ENCODE measurements at places on chromosomes 6 and 20.
A peak's percentile ranks its signal among the peaks of the same experiment; 100 is the strongest.

DNA sequence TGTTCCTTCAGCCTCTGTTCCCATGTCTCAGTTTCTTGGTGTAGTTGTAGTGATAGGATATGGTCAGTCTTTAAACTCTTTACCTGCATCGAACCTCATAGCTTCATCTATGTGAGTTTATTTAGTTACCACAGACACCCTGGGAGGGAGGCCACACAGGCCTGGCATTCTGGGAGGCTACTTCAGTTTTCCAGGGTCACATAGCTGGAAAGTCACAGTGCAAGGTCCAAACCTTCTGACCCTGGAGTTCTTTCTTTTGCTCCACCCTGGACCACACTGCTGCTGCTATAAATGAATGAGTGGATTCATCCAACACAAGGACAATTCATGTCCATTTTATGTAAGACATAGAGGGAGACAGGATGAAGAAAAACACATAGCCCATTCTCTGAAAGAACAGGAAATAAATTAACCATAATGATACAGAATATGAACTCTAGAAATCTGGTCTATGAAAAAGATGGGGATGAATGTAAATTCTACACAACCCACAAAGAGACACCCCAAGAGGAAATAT lies 60.8 kb downstream of the LAMA4 start:
- DNase-seq: no peak

- DNase-seq: no peak
These were observed 106.6 kb upstream of the BTN3A2 start for GRCh38 chr6:26258212-26258977.

DNA sequence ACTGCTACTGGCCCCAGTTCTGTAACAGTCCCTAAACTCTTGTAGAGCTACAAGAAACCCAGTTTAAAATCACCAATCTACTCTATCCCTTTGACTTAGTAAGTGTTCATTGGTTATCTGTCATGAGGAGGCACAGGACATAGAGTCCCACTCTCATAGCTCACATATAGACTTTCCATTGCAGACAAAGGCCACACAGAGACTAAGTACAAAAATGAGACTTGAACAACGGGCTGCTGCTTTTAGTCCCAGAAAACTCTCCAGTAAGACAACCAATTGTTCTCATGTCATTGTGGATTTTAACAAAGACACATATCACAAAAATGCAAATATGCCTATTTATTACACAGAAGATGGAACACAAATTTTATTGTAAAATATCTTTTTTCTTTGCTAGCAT lies 197.4 kb downstream of the PTPRK start:
- DNase-seq: no peak

GRCh38 chr6:39281312-39281980 lies 32.8 kb downstream of the KCNK17 start:
- no peak for DNase-seq

- no peak for DNase-seq
These were observed 24.0 kb downstream of the BMP7 start for GRCh38 chr20:57242414-57242813.

DNA sequence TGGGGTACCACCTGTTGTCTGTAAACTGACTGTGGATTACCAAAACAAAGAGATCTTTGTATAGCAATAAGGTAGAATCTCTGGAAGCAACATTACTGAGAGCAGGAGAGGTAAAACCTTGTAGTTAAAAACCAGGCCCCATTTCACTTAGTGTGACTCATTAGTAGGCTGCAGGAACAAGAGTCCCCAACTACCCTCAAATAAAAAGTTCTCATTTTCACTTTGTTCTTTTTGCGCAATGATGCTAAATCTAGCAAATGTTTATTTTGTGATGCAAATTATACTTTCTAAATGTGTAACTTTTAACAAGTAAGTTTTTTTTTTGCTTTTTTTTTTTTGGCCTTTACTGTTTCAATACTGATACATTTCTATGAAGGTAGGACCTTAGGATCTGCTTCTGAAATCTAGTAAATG lies 67.1 kb downstream of the ESF1 start:
- no peak for DNase-seq

DNA sequence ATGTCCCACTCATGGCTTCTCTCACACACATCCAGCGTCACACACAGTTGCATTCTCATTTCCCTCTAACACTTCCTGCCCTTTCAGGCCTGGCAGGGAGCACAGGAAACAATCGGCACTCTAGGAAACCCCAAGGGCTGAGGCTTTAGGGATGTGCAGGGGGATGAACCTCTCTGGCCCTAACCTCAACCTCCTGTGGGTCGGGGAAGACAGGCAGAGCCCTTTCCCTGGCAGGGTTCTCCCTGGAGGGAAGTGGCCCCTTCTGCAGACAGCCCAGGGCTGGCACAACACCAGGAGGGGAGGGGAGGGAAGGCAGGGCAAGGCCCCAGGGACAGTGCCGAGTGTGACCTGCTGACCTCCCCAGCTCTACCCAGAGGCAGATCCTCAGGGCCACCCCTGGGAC lies 2.7 kb downstream of the TEAD3 start:
- no peak for DNase-seq

GRCh38 chr6:13358511-13358910 lies 30.2 kb upstream of the TBC1D7 start:
- DNase-seq: no peak

GRCh38 chr20:42192321-42192720 lies 574.1 kb upstream of the CHD6 start:
- DNase-seq: no peak

GRCh38 chr6:12818324-12818723 lies 101.8 kb downstream of the PHACTR1 start:
- no peak for DNase-seq

DNA sequence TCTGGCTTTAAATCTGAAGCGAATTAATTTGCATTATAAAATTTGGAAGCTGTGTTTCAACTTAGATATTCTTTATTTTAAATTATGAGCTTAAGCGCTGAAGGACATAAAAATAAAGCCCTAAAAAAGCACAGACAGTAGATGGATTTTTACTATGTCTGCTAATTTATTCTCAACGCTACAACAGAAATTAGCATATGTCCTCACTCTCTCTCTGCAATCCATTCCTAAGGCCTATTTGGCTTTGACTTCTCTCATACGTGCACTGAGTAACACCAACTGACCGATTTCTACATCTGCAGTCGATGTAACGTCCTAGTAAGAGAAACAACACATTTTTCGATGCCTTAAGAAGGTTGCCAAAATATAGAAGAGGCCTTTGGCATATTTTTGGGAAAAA lies 23.7 kb downstream of the HEBP2 start:
- no peak for DNase-seq

GRCh38 chr20:53133125-53133524 lies 161.0 kb downstream of the TSHZ2 start:
- no peak for DNase-seq

DNA sequence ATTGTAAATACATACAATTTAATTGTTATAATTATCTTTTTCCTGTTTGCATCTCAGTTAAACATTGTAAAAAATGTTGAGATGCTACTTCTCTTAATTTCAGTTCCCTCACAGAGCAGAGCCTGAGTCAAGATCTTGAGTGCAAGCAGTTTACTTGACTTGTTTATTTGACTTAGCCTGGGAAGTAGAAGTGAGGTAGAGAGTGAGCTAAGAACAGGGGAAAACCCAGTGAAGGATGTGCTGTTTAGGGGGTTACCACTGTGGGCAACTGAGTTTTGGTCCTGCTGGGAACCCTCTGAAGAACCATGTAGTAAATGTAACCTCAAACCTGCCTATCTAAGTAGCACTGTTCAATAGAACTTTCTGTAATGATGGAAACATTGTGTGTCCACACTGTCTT lies 495.2 kb upstream of the FLRT3 start:
- DNase-seq: no peak

DNA sequence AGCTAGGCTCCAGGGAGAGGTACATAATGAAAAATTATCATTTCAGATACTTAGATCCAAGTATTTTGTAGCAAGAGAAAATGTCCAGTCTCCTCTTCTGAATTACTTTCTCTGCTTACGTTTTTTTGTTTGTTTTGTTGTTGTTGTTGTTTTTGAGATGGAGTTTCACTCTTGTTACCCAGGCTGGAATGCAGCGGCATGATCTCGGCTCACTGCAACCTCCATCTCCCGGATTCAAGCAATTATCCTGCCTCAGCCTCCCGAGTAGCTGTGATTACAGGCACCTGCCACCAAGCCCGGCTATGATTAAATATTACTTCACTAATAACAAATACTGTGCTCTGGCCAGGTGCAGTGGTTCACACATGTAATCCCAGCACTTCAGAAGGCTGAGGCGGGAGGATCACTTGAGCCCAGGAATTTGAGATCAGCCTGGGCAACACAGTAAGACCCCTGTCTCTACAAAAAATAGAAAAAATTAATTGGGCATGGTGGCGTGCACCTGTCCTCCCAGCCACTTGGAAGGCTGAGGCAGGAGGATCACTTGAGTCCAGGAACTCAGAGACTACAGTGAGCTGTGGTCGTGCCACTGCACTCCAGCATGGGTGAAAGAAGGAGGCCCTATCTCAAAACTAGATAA lies 155.0 kb upstream of the JARID2 start:
- DNase-seq: no peak

GRCh38 chr6:139114746-139115145 lies 20.1 kb upstream of the HECA start:
- no peak for DNase-seq

DNA sequence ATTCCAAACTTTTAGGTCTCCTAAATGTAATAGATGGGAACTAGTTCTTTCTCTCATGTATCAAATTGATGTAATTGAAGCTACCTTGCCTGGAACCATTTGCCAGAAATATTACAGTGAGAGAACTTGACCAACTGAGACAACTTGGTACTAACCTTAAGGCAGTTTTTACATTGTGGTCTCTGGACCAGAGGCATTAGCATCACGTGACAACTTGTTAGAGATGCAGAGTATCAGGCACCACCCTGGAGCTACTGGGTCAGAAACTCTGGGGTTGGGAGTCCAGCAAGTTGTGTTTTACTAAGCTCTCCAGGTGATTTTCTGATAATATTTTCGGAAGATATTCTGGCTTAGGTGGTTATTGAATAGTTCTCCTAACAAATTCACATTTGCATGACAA lies 982.1 kb upstream of the SLC35B3 start:
- no peak for DNase-seq

- DNase-seq: no peak
These were observed 91.9 kb downstream of the CD164 start for GRCh38 chr6:109290143-109290931.

DNA sequence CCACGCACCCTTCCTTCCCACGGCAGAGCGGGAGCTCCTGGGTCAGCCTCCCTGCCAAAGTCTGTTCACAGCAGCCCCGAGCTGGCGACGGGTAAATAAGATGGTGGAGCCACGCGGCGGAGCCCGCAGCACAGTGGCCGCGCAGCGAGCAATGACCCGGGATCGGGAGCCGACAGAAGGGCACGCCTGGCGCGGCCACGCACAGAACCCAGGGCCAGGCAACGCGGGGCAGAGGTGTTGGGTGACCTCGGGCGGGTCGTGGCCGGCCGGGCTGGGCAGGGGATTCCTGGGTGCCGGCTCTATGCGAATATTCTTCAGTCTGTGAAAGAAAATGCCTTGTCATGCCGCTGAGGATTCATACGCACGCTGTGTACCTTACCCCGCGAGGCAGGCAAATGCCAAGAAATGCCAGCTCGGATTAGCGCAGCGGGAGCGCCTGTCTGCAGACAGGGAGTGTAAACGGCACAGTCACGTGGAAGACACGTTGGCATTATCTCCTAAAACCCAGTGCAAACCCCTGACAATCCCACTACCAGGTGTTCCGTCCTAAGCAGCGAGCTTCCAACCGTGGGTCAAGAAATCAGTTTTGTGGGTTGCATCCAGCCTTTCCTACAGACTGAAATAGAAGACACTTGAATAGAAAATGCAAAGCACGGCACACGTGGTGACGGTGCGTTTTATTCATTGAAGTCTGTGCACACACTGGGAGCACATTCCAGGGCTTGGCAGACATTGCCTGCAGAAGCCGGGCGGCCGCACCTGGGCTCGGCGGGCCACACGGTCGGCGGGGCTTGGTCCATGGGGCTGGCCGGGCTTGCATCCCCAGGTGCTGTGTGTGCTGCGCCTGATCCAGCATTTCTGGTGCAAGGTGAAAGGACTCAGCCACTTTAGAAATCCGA lies 18.3 kb downstream of the CHRNA4 start:
- no peak for DNase-seq

- peak; percentile 59 for DNase-seq
These were observed 238.5 kb downstream of the ZFAND3 start for GRCh38 chr6:38057994-38058393.

GRCh38 chr6:63716169-63716568 lies 80.6 kb downstream of the PHF3 start:
- no peak for DNase-seq
